ENCODE measurements at places on chromosomes 13 and 19.

- DNase-seq = no peak
Measured at GRCh38 chr13:46468570-46469463, 81.8 kb upstream of the RUBCNL start.

DNA sequence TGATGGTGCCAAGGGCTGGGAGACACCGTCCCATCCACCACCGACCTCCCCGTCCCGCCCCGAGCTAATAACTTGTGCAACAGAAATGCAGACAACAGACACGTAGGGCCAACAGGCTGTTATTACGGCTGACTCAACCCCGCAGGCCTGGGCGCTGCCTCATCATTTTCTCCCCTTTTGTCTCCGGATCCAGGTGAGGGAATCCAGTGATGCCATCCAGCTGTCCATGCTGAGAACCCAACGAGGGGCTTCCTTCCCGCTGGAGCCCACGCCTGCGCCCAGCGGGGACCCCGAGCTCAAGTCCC lies 6.4 kb upstream of the DIRAS1 start:
- DNase-seq = no peak

- DNase-seq = no peak
Measured at GRCh38 chr19:35458731-35459391, 10.8 kb downstream of the FFAR2 start.

- DNase-seq = no peak
Measured at GRCh38 chr19:55189403-55189835, 9.3 kb upstream of the SYT5 start.

DNA sequence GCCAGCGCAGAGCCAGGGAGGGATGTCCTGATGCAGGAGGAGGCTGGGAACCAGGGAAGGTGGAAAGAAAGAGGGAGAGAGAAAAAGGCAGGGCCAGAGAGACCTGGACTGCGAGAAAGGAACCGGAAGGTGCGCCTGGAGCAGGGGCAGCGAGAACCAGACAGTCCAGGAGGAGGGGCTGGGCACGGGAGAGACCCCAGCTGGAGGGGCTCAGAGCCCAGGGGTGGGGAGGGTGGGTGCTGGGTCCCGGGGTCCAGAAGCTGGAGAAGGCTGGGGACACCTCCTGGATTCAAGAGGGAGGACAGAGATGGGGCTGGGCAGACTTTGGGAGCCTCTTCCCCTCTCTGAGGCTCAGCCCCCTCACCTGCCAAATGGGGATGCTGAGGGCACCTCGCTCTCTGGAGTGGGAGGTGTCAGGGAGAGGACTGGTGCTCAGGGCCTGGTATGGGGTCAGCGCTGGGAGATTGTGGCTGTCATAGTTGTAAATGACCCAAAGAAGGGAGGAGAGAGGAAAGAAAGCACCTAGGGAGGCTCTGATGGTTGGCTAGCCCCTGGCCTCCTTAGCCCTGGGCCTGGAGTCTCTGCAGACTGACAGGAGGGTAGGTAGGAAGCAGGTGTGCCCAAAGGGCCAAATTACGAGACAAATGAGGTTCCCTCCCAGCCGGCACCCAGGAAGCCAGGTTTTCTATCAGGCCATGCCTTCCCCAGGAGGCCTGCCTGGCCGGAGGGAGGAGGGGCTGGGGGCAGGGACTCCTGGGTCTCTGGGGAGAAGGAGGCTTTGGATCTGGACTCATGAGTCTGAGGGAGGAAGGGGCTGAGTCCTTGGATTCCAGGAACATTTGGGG lies 1.3 kb upstream of the SPACA6 start:
- no peak for DNase-seq
